Renal cortical epithelial cell (primary cell): ENCODE measurements at places on chromosomes 6 and 20.

DNA sequence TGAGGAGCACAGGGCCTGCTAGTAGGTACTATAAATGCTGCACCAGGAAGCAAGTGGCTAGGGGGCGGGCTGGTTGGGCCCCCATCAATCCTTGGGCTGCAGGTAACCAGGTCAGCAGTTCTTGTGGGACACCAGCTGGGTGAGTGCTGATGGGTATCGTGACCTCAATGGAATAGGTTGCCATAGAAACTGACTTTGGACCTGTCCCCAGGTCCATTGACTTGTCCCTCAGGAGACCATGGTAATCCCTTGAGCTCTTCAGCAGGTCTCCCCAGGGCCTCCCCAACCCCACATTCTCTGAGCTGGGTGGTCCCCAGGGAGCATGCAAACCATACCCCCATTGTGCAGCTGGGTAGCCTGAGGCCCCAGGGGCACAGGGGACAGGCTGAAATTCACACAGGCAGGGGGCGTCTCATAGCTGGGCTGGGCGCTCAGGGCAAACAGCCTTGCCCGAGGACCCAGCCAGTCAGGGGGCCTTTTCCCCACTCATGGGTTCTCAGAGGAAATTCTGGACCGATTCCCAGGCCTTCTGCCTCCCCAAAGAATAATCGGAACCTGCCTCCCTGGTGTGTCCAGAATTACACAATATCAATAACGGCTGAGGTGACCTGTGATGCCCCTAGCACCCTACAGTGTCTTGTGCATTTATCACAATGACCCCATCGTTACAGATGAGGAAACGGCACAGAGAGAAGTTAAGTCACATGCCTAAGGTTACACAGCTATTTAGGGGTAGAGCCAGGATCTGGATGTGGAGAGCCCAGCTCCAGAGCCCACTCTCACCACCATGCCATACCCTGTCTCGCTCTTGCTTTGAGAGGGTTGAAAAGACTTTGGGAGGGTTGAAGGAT is 35.9 kb downstream of the SRC start:
- no peak for DNase-seq

DNA sequence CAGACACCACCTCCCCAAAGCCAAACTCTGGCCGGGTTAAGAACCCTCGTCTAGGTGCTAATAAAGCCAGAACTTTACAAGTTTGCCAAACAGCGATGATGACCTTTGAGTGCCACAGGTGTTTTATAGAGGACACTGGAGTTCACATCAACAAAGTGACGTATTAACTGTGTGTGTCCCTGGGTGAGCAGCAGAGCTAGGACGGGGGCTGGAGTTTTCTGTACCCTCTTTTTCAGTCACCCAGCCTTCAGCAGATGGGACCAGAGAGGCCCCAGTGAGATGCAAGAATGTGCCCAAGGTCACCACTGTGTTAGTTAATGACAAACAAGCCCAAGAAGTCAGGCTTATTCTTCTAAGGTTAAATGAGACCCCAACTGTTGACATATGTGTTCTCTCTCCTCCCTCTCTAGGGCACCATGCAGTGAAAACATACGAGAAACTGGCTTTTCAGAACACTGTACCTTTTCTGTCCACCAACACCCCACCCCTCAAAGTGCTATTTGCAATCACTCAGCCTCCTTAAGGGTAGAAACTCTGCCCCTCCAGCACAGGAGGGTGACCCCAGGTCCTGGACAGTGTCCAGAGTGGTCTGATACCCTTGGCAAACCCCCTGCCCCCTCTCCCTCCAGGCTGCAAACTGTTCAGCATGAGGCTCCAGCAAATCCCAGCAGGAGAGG is 5.2 kb downstream of the SDC4 start:
- no peak for DNase-seq

GRCh38 chr20:43538878-43539700 is 19.7 kb upstream of the SGK2 start:
- DNase-seq = peak; percentile 46

DNA sequence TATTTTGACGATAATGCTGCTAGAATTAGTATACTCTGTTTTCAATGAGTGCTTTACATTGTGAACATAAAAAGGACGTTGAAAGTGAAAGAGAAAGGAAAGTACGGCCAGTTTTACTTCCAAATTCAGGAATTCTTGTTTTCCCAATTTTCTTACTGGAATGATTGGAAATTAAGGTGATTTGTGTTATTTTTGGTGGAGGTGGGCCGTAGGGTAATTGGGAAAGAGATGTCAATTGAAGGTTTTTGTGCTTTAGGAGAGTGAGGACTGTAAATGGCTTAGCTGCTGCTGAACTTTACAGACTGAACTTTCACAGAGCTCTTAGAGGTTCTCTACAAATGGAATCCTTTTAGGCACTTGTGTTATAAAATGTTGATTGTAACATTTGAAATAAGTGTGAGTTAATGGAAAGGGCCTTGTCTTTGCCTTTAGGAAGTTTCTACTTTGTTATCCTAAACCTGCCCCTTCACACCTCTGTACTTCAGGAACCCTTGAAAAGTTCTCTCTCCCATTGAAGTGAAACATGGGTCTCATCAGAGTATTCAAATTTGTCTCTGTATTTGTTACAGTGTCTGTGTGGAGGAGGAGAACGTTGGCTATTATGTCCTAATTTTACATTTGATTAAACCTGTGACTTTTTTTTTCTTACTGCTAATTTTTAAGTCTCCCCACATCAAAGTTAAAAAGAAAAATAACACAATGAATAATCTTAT is 256.4 kb downstream of the ARID1B start:
- no peak for DNase-seq

DNA sequence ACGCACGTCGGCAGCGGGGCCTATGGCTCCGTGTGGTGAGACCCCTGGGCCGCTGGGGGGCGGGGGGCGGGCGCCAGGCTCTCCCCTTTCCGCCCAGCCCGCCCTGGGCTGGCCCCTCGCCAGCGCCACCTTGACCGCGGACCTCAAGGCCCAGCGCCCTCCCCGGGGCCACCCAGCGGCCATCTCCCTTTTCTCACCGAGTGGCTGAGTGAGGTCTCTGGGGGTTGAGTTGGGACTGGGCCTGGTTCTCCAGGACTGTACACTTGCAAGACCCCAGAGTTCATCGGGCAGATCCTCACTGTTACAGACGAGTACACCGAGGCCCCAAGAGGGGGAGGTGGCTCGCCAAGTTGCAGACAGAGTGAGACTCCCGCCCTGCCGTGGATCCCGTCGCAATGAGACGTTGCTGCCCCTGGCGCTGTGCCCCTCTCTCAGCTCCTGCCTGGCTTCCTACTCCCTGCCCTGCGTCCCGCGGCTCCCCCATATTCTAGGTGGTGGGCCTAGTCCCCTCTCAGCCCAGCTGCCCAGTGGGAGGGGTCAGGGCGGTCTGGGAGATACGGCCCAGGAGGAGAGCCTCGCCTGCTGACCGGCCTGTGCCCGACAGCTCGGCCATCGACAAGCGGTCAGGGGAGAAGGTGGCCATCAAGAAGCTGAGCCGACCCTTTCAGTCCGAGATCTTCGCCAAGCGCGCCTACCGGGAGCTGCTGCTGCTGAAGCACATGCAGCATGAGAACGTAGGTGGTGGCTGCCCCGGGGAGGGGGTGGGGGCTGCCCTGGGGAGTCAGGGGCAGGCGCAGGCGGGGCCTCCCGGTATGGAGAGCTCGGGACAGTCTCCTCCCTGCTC is 576 bp downstream of the MAPK13 start:
- DNase-seq = no peak

DNA sequence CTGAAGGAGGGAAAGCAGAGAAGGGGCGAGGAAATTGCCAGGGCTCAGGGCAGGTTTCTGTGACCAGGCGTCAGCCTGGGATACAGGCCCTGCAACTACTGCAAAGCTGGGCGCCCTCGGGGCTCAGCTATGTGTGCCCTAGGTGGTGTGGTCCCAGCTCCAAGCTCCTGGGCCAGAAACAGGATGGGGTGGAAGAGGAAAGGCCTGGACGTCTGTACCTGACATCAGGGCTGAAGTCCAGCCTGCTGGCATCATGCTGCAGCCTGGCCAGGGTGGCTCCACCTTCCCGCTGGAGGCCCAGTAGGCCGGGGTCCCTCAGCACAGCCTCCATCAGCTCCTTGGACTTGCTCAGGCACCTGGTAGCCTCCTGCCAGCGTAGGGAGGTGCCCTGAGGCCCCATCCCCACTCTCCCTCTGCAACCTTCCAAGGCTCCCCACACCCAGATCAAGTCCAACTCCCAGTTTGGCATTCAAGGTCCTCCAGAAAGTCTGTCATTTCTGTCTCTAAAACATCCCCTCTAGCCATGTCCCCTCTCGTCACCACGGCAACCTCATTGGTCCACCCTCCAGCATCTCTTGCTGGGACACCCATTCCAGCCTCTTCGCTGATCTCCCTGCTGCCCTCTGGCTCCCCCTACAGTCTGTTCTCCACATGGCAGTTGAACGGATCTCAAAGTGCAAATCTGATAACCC is 38.2 kb downstream of the KIAA1755 start:
- DNase-seq = no peak

- DNase-seq = no peak
Observed at GRCh38 chr20:61234224-61234890, 17.7 kb upstream of the CDH4 start.

DNA sequence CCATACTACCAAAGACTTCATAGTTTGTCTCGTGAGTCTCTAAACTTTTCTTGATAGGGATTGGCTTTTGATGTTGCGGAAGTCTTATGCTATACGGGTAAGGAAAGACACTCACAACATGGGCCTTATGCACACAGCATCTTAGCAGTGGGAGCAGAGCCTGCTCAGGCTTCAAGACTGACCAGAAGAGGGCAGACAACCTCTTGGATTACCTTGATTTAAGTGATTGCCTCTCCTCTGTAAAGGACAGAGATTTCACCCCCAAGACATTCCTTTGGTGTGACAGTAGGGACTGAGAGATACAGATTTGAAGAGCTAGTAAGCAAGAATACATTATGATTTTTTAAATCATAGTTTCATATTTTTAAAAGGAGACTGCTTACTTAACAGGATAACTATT is 71.0 kb upstream of the SAMD3 start:
- peak; percentile 56 for DNase-seq
